Posterior vena cava (tissue), 2 donors: ENCODE measurements at places on chromosomes 11 and 22. TPM values are rescaled to one million over a fixed set of nuclear protein-coding genes. Genes with fewer than 3 reads are reported as not detected.

DNA sequence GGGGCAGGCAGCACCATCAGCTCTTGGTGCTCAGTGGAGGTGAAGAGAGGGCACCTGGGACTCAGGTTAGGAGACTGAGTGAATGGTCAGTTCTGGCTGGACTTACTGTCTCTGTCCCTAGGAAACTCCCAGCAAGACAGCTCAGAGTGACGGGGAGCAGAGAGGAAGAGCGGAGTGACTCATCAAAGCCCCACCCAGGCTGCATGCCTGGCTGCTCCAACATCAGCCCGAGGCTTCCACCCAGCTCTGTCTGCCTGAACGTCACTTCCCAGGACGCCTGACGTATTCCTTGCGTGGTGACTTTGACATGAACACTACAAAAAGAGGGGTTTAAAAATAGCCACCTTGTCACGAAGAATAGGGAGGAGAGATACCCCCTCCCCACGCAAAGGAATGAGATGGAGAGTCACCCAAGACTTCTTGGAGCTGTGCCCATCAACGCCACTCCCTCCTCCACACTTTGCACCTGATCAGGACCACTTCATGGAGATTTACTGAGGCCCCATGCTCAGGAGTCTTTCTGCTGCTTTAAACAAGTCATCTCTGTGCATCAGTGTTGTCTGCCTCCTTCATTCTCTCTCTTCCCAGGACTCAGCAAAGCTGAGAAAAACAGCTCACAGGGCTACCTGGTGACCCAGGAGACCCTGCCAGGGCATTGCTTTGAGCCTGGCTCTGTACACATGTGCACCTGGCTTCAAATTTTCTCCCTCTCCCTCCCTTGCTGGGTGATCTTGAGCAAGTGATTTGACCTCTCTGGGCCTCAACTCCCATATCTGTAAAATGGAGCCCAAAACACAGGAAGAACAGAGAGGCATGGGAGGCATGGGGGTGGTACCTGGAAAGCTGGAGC, 83.1 kb downstream of the MN1 start:
- DNase-seq = peak; percentile 96

DNA sequence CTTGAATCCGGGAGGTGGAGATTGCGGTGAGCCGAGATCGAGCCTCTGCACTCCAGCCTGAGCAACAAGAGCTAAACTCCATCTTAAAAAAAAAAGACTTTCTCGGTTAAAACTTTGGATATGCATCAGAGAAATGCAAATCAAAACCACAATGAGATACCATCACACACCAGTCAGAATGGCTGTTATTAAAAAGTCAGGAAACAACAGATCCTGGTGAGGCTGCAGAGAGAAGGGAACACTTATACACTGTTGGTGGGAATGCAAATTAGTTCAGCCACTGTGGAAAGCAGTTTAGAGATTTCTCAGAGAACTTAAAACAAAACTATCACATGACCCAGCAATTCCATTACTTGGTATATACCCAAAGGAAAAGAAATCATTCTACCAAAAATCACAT, 619.4 kb upstream of the KIRREL3 start:
- no peak for DNase-seq

DNA sequence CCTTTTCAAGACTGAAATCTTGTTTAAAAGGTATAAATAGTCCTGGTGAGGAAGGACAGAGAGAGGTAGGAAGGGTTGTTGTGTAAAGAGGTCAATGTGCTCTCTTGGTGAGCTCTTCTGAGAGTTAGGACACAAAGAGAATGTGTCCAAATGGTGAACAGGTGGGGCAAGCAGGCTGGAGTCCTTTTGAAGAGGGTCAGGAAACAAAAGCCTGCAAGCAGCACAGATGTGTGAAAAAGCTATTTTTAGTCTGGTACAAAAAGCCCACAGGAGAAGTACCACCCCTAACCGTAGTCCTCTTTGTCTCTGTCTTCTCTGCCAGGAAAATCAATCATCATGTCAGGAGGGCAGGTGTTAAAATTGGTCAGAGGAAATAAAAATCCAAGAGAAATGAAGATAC, 54.4 kb upstream of the SYN3 start:
- no peak for DNase-seq

DNA sequence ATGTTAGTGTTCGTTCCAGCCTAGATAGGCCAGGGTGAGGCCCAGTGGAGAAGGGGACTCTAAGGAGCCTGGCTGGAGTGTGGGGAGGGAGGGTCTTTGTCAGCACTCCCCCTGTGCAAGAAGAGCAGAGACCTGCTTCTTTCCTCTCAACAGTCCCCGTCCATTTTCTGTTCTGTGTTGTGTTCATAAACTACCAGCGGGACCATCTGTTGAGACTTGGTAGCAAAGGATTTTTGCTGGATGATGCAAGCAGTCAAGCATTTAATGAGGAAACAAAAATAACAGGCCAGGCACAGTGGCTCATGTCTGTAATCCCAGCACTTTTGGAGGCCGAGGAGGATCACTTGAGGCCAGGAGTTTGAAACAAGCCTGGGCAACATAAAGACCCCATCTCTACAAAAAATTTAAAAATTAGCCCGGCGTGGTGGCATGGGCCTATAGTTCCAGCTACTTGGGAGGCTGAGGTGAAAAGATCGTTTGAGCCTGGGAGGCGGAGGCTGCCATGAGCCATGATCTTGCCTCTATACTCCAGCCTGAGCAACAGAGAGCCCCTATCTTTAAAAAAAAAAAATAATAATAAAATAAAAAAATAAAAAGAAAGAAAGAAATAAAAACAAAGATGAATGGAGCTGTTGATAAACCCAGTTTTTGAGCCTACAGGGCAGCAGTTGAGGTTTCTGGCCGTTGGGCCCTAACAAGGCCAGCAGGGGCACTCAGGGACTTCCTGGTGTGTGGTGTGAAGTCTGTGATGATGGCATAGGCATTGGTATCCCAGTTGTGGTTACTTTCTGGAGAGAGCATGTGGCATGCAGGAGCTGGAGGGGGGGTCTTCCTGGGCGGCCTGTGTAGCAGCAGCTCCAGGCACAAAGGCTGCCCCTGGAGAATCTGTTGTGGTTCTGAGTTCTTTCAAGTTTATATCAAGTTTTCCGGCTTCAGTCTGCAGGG, 1.7 kb upstream of the TXNRD2 start:
- DNase-seq = peak; percentile 58

DNA sequence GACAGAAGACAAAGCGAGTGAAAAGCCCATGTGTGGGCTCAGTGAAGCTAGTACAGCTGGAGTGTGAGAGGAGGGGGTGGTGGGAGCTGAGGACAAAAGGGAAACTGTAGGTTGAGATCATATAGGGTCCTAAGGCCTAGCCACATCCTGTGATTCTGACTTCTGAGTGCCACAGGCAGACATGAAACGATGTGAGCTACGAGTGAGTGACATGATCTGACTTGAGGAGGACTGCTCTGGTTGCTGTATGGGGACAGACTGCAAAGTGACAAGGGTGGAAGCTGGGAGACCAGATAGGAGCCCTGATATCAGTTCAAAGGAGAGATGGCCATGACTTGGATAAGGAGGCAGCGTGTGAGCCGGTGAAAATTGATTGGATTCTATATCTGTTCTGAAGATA, 85.4 kb downstream of the MICAL2 start:
- no peak for DNase-seq

DNA sequence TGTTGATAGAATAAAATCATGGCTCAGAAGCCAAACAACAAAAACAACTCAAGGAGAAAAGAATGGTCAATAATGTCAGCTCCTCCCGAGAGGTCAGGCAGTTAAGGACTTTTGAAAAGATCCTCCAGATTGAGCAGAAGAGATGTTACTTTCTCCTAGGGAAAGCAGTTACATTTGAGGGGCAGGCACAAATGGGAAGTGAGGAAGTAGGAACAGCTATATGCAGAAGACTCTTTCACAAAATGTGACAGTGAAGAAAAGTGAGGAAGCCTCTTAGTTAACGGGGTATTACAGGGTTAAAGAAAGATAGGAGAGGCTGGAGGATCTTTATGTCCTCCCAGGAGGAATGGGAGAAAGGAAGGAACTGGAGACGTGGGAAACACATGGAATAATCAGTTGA, 3.4 kb downstream of the DCHS1 start:
- no peak for DNase-seq

- no peak for DNase-seq
Measured at GRCh38 chr11:11985016-11985715, 23.3 kb downstream of the DKK3 start.

DNA sequence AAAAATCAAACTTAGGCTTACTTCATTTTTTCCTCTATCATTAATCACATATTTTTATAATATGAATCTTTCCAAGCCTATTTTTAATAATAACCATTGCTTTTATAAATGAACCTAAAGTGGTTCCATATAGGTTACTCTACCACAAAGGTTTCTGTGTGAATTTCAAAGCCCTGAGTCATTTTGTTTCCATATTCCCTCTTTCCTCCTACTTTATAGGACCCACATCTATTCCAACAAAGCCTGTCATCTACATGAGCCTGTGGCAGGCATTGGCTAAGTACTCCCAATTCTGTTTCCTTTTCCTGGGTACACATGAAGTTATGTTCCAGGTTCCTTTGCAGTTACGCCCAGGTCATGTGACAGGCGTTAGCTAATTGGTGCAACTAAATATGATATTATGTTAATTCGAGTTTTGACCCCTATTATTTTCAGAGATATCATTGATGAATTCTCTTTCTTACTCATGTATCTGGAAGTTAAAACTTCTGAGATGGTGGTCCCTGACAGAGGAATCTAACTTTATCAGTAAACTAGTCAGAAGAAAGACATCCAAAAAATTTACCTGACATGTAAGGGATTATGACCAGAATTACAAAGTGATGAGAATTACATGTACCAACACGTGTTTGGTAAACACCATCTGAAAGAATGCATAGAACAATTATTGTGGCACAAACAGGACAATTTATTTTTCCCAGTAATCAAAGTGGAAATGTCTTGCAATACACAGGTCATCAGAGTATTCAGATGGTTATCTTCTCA, 1264.0 kb upstream of the CNTN5 start:
- DNase-seq = no peak

DNA sequence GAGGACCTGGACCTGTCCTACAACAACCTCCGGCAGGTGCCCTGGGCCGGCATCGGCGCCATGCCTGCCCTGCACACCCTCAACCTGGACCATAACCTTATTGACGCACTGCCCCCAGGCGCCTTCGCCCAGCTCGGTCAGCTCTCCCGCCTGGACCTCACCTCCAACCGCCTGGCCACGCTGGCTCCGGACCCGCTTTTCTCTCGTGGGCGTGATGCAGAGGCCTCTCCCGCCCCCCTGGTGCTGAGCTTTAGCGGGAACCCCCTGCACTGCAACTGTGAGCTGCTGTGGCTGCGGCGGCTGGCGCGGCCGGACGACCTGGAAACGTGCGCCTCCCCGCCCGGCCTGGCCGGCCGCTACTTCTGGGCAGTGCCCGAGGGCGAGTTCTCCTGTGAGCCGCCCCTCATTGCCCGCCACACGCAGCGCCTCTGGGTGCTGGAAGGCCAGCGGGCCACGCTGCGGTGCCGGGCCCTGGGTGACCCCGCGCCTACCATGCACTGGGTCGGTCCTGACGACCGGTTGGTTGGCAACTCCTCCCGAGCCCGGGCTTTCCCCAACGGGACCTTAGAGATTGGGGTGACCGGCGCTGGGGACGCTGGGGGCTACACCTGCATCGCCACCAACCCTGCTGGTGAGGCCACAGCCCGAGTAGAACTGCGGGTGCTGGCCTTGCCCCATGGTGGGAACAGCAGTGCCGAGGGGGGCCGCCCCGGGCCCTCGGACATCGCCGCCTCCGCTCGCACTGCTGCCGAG, 1.5 kb downstream of the LRFN4 start:
- DNase-seq = peak; percentile 78

DNA sequence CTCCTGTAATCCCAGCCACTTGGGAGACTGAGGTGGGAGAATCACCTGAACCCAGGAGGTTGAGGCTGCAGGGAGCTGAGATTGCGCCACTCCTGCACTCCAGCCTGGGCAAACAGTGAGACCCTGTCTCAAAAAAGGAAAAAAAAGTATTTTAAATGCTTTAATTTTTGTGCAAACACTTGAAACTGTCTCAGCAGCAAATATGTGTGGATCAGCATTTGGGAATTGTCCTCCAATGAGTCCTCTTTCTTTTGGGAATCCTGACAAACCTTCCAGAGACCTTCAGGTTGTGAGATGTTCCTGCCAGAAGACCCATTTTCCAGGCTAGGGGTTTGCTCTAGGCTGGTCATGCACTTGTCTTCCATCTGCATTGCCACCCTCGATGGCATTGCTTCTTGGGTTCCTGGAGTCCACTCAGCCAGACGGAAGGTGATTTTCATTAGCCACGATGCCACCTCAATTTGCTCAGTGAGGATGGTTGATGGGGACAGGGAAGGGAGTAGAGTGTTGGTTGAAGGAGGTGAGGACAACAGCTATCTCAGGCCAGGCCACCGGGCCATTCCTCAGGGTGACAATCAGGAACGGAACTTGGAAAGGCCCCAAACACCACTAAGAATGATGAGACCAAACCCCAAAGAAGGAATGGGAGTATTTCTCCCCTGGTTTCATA, 55.4 kb downstream of the ST14 start:
- peak; percentile 11 for DNase-seq

GRCh38 chr11:106424111-106424510, 346.6 kb downstream of the AASDHPPT start:
- no peak for DNase-seq

DNA sequence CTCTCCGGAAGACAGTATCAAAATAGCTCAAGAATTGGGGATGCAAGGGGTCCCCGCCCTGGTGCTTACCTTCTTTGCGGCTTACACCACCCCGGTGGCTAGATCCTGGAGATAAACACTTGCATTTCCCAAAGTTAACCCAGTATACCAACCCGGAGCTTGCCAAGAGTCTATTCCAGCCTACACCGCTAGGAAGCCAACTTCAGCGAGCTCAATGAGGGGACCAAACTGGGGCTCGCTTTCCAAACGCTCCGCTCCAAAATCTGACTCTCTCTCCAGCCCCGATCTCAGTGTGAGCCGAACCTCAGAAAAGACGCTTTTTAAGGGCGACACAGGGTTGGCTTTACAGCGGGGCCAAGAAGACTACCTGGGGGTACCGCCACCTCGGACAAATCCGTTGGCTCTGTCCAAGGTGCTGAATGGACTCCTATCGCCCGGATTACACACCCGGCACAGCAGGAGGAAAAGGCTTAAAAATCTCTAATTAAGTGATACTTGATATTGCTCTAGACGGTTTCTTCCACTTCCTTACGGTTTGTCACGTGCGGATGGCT, 20.1 kb upstream of the BDNF start:
- no peak for DNase-seq

POU2AF1 gene
- total RNA-seq = 0.23 TPM

EHF gene
- total RNA-seq = not detected

GAL3ST1 gene
- 2.5 TPM for total RNA-seq

PRODH gene
- 3.4 TPM for total RNA-seq

PHF21B gene
- 0.32 TPM for total RNA-seq

VPREB3 gene
- 0.43 TPM for total RNA-seq

CCDC116 gene
- total RNA-seq = 0.23 TPM

NUCB2 gene
- total RNA-seq = 151 TPM

TRPC6 gene
- total RNA-seq = 2.4 TPM

LRRC51 gene
- total RNA-seq = 6.9 TPM

SPON1 gene
- 71.3 TPM for total RNA-seq
